ENCODE measurements at places on chromosomes 12 and 14. TPM values are rescaled to one million over a fixed set of nuclear protein-coding genes. Genes with fewer than 3 reads are reported as not detected.
A peak's percentile ranks its signal among the peaks of the same experiment; 100 is the strongest.

DNA sequence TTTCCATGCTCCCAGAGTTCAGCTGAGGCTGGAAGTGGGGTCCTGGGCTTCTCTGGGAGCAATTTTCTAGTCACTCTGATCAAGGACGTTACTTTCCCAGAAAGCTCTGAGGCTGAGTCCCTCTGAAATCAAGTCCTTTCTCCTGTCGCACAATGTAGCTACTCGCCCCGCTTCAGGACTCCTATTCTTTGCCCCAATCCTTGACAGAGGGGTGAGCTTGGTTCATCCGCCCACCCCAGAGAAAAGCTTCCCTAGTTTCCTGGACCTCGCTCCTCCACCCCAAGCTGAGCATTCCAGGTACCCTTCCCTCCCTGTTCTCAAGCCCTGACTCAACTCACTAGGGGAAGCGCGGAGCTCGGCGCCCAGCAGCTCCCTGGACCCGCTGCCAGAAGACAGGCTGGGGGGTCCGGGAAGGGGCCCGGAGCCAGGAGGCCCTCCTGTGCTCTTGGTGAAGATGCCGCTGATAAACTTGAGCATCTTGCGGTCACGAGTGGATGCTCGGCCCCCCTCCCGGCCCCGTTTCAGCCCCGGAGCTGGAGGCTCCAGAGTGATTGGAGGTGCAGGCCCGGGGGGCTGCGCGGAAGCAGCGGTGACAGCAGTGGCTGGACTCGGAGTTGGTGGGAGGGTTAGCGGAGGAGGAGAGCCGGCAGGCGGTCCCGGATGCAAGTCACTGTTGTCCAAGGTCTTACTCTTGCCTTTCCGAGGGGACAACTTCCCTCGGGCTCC, 1.6 kb downstream of the AGAP2 start:
- peaks cover 24% of the 10 kb centered on the region for H3K4me1 ChIP-seq
- peaks cover 27% of the 10 kb centered on the region for H3K36me3 ChIP-seq
- no peaks in the 10 kb centered on the region for H3K27me3 ChIP-seq
- H3K4me3 ChIP-seq: no peak overlapping the region

DNA sequence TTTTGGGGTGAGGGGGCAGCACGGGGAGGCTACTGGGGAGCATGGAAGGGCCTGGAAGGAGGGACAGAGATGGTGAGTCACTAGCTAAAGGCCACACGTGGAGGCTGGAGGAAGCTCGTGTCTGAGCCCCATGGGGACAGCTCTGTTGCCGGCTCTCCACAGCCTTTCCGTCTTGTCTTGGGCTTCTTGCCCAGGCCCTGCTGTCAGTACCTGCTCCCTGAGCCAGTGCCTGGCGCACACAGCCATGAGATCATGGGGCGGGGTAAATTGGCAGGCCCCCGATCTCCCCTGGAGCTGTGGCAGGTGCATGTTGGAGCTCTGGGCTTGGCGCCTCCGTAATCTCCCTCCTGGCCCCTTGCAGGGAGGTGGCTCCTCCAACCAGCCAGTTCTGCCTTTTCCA, 16.1 kb upstream of the KRT80 start:
- peaks cover 8% of the 10 kb centered on the region for H3K27me3 ChIP-seq
- no peak overlapping the region for H3K27ac ChIP-seq
- no peaks in the 10 kb centered on the region for H3K36me3 ChIP-seq
- peaks cover 4% of the 10 kb centered on the region for H3K4me1 ChIP-seq
- DNase-seq: no peak

The AQP2 gene
- not detected for total RNA-seq

GRCh38 chr12:2646341-2646740, 148.4 kb upstream of the FKBP4 start:
- no peaks in the 10 kb centered on the region for H3K36me3 ChIP-seq
- H3K4me3 ChIP-seq: no peak overlapping the region
- H3K27ac ChIP-seq: no peak overlapping the region

- no peaks in the 10 kb centered on the region for H3K36me3 ChIP-seq
- peaks cover 6% of the 10 kb centered on the region for H3K4me1 ChIP-seq
- H3K27me3 ChIP-seq: peaks cover 20% of the 10 kb centered on the region
- peak; percentile 61 for DNase-seq
- H3K4me3 ChIP-seq: no peak overlapping the region
Observed at GRCh38 chr12:52884526-52885293, 20.2 kb downstream of the KRT8 start.

The KRT79 gene
- total RNA-seq: not detected

DNA sequence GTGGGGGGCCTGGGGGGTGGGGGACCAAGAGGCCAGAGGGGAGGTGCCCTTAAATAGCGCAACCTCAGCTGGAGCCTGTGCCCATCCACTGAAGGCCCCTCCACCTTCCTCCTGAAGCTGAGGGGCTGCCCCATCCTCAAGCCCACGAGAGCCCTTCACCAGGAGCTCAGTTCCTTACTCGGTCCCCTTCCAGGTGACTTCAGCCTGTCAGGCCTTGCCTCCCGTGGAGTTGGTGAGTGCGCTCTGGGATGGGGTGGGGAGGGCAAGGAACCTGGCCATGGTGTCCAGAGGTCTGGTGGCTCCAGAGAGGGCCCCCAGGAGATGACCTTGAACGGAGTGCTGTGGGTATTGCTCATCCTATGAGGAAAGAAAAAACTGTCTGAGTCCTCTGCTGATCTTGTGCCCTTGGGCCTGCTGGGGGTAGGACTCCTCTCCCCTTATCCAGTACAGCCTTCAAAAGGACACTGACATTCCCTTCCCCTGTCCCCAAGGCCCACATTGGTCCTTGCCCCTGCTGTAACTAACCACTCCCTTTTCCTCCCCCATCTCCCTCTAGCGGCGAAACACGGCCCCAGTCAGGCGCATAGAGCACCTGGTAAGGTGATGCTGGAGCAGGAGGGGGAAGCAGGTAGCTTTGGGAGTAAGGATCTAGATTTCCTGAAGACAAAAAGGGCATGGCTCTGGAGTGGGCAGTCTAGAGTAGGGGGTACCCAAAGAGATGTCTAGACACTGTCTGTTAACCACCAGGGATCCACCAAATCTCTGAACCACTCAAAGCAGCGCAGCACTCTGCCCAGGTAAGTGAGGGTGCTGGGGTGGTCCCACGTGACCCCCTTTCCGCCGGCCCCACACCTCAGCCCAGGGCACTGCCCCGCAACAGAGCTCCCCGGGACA, 3.6 kb downstream of the TNS2 start:
- no peaks in the 10 kb centered on the region for H3K27me3 ChIP-seq
- peak; percentile 26 for DNase-seq
- peak overlapping the region; percentile 93 for H3K27ac ChIP-seq
- H3K4me3 ChIP-seq: peak overlapping the region; percentile 93
- H3K4me1 ChIP-seq: peaks cover 25% of the 10 kb centered on the region

DNA sequence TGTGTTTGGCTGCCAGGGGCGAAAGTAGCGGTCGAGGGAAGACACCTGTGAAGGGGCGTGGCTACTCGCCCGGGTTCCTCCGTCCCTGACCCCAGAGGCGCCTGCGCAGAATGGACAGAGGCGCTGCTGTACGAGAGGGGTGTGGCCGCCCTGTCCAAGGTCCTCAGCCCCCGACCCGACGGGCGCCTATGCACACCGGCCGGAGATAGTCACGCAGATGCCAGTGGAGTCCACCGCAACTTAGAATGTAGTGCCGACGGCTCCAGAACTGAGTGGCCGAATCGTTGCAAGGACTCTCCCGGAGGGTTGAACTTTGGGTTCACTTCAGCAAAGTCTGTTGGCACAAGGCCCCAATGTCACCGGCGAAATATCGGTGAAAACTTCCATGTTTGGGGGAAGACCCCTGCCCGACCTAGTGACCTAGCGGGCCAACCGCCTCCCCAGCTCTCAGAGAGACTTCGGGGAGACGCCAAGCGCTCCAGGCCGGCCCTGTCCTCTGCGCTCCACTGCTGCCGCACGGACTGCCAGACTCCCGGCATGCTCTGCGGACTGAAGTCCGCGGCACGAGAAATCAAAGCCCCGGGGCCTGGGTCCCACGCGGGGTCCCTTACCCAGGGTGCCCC, 541 bp upstream of the RNU6-7 start:
- H3K4me3 ChIP-seq: peak overlapping the region; percentile 87
- no peaks in the 10 kb centered on the region for H3K36me3 ChIP-seq
- peaks cover 49% of the 10 kb centered on the region for H3K4me1 ChIP-seq
- DNase-seq: peak; percentile 76

DNA sequence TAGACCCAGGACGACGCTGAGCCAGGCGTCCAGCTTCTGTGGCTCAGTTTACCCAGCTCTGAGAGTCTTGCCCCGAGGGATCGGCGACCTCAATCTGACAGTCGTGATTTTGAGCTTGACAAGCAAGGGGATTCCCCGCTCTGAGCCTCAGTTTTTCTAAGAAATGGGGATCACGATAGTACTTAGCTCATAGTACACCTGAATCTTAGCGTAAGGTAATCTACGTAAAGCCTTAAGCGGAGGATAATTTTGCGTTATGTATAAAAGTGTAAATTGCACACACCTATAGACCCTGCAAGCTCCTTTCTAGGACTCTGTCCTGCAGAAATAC, 285 bp downstream of the MVK start:
- no peaks in the 10 kb centered on the region for H3K27me3 ChIP-seq
- H3K36me3 ChIP-seq: peaks cover 25% of the 10 kb centered on the region
- peaks cover 30% of the 10 kb centered on the region for H3K4me1 ChIP-seq
- no peak for DNase-seq
- peak overlapping the region; percentile 91 for H3K4me3 ChIP-seq

DNA sequence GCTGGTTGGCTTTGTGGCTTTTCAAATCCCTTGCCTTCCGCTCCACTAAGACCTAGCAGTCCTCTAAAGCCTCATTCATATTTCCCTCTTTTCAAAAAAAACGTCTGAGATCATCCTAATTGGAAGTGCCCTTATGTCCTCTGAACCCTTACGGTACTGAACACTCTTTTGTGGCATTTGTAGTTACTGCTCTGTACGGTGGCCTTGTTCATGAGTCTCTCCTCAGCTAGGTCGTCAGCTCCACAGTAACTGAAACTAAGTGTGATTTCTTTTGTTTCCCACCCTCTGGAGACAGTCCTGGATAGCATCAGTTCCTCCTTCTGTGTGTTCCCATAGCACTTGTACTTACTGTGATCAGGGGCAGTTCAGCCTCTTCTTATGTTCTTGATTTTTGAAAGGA, 49.7 kb downstream of the DAAM1 start:
- H3K4me3 ChIP-seq: no peak overlapping the region
- no peak for DNase-seq
- H3K36me3 ChIP-seq: no peaks in the 10 kb centered on the region

The RSRC2 gene
- 101 TPM for total RNA-seq

The JDP2 gene
- 2.0 TPM for total RNA-seq

The LRRC23 gene
- 5.3 TPM for total RNA-seq

The RBP5 gene
- total RNA-seq: not detected

- no peaks in the 10 kb centered on the region for H3K36me3 ChIP-seq
- no peak overlapping the region for H3K4me3 ChIP-seq
- no peaks in the 10 kb centered on the region for H3K4me1 ChIP-seq
- no peak for DNase-seq
Observed at GRCh38 chr12:86435053-86435452, 178.9 kb upstream of the MGAT4C start.

GRCh38 chr12:53102883-53103807, at the start of gene SOAT2:
Gene SOAT2, plus strand, starts transcription at chr12:53103486. Its CDS starts 92 bp downstream, at chr12:53103578.
- H3K4me1 ChIP-seq: peaks cover 27% of the 10 kb centered on the region
- DNase-seq: no peak
- no peak within 1 kb of the TSS for H3K4me3 ChIP-seq
- H3K36me3 ChIP-seq: no peaks in the 10 kb centered on the region

DNA sequence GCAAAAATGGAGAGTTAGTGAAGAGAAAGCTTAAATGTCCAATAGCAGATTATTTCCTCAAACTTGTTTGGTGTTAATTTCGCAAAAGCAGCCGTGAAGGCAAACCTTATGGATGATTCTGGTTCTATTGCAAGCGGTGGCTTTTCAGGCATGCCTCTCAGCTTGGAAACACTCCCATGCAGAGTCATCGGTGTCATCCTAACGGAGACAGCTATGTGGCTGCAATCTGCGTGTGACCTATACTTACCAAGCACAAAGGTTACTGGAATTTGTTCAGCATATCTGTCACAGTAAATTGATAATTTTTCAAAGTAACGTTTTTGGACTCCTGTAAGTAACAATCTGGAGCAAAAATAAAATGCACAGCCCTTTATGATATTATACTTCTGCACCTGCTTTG, 5.0 kb downstream of the BEST3 start:
- no peak overlapping the region for H3K4me3 ChIP-seq
- H3K4me1 ChIP-seq: no peaks in the 10 kb centered on the region
- peaks cover 8% of the 10 kb centered on the region for H3K27me3 ChIP-seq
- no peak overlapping the region for H3K27ac ChIP-seq
- H3K36me3 ChIP-seq: no peaks in the 10 kb centered on the region
- no peak for DNase-seq

The RPL10L gene
- total RNA-seq: not detected

- no peak overlapping the region for H3K4me3 ChIP-seq
- no peaks in the 10 kb centered on the region for H3K36me3 ChIP-seq
- DNase-seq: no peak
- H3K27me3 ChIP-seq: no peaks in the 10 kb centered on the region
- no peaks in the 10 kb centered on the region for H3K4me1 ChIP-seq
- H3K27ac ChIP-seq: no peak overlapping the region
Observed at GRCh38 chr14:42110167-42110566, 503.5 kb downstream of the LRFN5 start.

- no peak overlapping the region for H3K4me3 ChIP-seq
- H3K4me1 ChIP-seq: no peaks in the 10 kb centered on the region
- no peaks in the 10 kb centered on the region for H3K36me3 ChIP-seq
- no peak overlapping the region for H3K27ac ChIP-seq
- DNase-seq: no peak
Observed at GRCh38 chr12:103028881-103029639, 71.6 kb downstream of the ASCL1 start.

The UNC79 gene
- total RNA-seq: 0.03 TPM

The KCNC2 gene
- not detected for total RNA-seq

DNA sequence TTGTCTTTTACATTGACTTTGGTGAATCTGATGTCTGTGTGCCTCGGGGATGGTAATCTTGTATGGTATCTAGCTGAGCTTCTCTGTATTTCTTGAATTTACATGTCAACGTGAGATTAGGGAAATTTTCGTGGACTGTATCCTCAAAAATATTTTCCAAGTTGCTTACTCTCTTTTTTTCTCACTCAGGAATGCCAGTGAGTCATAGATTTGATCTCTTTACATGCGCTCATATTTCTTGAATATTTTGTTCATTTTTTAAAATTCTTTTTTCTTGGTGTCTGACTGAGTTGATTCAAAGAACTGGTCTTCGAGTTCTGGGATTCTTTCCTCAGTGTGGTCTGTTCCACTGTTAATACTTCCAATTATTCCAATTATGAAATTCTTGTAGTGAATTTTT, 207.7 kb downstream of the RAD51B start:
- no peaks in the 10 kb centered on the region for H3K36me3 ChIP-seq
- H3K4me1 ChIP-seq: no peaks in the 10 kb centered on the region
- H3K27ac ChIP-seq: no peak overlapping the region
- peaks cover 3% of the 10 kb centered on the region for H3K27me3 ChIP-seq
- DNase-seq: no peak

The HOXC4 gene
- total RNA-seq: not detected

- peaks cover 13% of the 10 kb centered on the region for H3K4me1 ChIP-seq
- H3K27me3 ChIP-seq: no peaks in the 10 kb centered on the region
- no peak for DNase-seq
- H3K27ac ChIP-seq: no peak overlapping the region
- peaks cover 32% of the 10 kb centered on the region for H3K36me3 ChIP-seq
- H3K4me3 ChIP-seq: no peak overlapping the region
Observed at GRCh38 chr12:123655420-123655819, 15.5 kb upstream of the TCTN2 start.

All from activated T-helper 1 cell treated with anti-CD3 and anti-CD28 coated beads, Interleukin-12 subunit alpha, Interleukin-12 subunit beta, Interleukin-2, Interleukin-4 antibody, amounts not matched to agents 30 ng/mL and 10 ng/mL and 1 ng/mL, durations not matched to agents 14 hours and 24 hours and 36 hours (primary cell).